ENCODE measurements at places on chromosomes 13 and 19. TPM values are rescaled to one million over a fixed set of nuclear protein-coding genes. Genes with fewer than 3 reads are reported as not detected.
A peak's percentile ranks its signal among the peaks of the same experiment; 100 is the strongest.

GRCh38 chr13:35699825-35700510, 223.5 kb upstream of the MAB21L1 start:
- H3K4me3 ChIP-seq = no peak overlapping the region
- H3K27ac ChIP-seq = no peak overlapping the region
- no peak for DNase-seq
- no peaks in the 10 kb centered on the region for H3K36me3 ChIP-seq
- H3K27me3 ChIP-seq = no peaks in the 10 kb centered on the region

GRCh38 chr13:46656786-46657185, 103.8 kb downstream of the LRCH1 start:
- no peaks in the 10 kb centered on the region for H3K4me1 ChIP-seq
- DNase-seq = no peak
- H3K27me3 ChIP-seq = no peaks in the 10 kb centered on the region
- H3K27ac ChIP-seq = peak overlapping the region; percentile 86
- no peak overlapping the region for H3K4me3 ChIP-seq

- peaks cover 16% of the 10 kb centered on the region for H3K36me3 ChIP-seq
- no peaks in the 10 kb centered on the region for H3K4me1 ChIP-seq
- H3K4me3 ChIP-seq = no peak overlapping the region
- no peak for DNase-seq
- no peaks in the 10 kb centered on the region for H3K27me3 ChIP-seq
Observed at GRCh38 chr19:53388904-53389303, 6.0 kb upstream of the ZNF765 start.

DNA sequence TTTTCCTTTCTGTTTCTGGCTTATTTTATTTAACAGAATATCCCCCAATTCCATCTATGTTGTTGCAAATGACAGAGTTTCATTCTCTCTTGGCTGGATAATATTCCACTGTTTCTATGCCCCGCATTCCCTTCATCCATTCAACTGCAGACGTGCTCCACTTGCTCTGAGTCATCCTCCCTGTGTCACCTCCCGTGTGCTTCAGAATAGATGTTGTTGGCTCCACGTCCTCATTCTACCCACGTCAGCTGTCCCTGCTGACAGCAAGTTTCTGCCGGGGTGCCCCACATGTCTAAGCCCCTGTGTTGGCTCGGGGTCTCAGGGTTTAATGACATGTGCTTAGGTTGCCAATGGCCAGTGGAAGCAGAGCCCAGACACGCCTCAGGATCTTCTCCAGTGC, 1041.0 kb downstream of the UQCRFS1 start:
- no peaks in the 10 kb centered on the region for H3K4me1 ChIP-seq
- H3K4me3 ChIP-seq = no peak overlapping the region
- no peaks in the 10 kb centered on the region for H3K27me3 ChIP-seq
- no peaks in the 10 kb centered on the region for H3K36me3 ChIP-seq
- H3K27ac ChIP-seq = no peak overlapping the region

The TOMM40 gene
- 25.5 TPM for total RNA-seq

GRCh38 chr19:45765702-45766295, 3.3 kb downstream of the SIX5 start:
- no peak for DNase-seq
- no peaks in the 10 kb centered on the region for H3K27me3 ChIP-seq
- no peaks in the 10 kb centered on the region for H3K36me3 ChIP-seq
- H3K4me3 ChIP-seq = peak overlapping the region; percentile 84
- peak overlapping the region; percentile 96 for H3K27ac ChIP-seq

DNA sequence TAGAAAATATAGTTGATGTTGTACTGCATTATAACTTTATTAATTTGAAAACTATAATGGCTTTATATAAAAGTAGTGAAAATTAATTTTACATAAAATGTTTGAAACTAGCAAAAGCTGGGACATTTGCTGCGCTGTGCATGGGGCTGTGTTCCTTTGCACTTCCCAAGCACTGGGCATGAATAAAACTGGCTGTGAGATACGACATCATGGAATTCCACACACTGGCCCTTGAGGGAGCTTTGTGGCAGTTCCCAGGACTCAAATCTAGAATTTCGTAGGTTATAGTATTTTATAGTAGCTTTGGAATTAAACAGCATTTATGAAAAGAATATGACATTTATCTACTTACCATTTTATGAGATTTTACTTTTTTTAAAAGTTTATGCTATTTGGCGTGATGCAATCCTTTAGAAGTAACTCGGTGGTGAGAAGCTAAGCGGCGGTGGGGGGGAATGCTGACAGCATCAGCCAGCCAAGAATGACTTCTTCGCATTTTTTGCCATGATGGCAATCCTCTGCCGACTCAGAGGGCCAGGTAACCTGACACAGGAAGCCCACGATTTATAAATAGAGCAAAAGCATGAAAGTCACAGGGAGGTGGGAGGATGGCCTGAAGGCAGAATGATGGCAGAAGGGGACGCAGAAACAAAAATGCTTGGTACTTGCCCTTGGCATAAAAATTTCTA, 553.5 kb downstream of the MYO16 start:
- DNase-seq = no peak
- H3K36me3 ChIP-seq = no peaks in the 10 kb centered on the region
- H3K4me3 ChIP-seq = no peak overlapping the region
- H3K27ac ChIP-seq = no peak overlapping the region

DNA sequence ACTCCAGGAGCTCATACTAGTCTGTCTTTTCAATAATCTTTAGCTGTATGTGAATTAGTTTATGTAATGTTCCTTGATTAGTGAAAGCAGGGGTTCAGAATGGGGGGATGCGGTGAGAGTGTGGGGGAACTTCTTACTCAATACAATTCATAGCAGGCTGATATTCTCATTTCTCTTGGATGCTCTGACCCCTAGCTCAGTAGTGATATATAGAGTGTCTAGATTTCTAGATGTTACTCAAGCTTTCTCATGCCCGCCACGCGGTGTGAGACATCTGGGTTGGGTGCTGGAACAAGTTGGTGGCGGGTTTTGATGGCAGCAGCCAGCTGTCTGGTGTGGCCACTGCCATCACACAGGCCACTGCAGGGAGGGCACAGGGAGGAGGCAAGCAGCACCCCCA, 39.3 kb upstream of the FLT1 start:
- peaks cover 5% of the 10 kb centered on the region for H3K4me1 ChIP-seq
- H3K36me3 ChIP-seq = no peaks in the 10 kb centered on the region
- H3K27ac ChIP-seq = no peak overlapping the region
- no peak overlapping the region for H3K4me3 ChIP-seq

- H3K4me3 ChIP-seq = peak overlapping the region; percentile 43
- DNase-seq = peak; percentile 54
- no peaks in the 10 kb centered on the region for H3K36me3 ChIP-seq
- H3K4me1 ChIP-seq = peaks cover 23% of the 10 kb centered on the region
Observed at GRCh38 chr19:14363183-14364097, 17.8 kb upstream of the ADGRE5 start.

- H3K4me1 ChIP-seq = peaks cover 3% of the 10 kb centered on the region
- H3K4me3 ChIP-seq = no peak overlapping the region
- H3K36me3 ChIP-seq = no peaks in the 10 kb centered on the region
- H3K27ac ChIP-seq = no peak overlapping the region
- DNase-seq = no peak
Observed at GRCh38 chr13:25281193-25281934, 5.9 kb downstream of the MTMR6 start.
